ENCODE measurements at places on chromosomes 5 and 9. TPM values are rescaled to one million over a fixed set of nuclear protein-coding genes. Genes with fewer than 3 reads are reported as not detected.

DNA sequence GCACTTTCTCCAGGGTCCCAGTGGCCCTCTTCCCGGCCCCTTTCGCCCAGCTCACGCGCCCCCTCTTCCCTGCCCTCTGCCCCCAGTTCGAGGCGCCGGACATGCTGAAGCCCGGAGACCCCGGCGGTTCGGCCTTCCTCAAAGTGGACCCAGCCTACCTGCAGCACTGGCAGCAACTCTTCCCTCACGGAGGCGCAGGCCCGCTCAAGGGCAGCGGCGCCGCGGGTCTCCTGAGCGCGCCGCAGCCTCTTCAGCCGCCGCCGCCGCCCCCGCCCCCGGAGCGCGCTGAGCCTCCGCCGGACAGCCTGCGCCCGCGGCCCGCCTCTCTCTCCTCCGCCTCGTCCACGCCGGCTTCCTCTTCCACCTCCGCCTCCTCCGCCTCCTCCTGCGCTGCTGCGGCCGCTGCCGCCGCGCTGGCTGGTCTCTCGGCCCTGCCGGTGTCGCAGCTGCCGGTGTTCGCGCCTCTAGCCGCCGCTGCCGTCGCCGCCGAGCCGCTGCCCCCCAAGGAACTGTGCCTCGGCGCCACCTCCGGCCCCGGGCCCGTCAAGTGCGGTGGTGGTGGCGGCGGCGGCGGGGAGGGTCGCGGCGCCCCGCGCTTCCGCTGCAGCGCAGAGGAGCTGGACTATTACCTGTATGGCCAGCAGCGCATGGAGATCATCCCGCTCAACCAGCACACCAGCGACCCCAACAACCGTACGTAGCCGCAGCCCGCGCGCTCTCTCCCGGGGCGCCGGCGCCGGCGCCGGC is 1.0 kb downstream of the PRDM6 start:
- DNase-seq, result peak; percentile 54

GRCh38 chr5:31383734-31384133 is 148.2 kb downstream of the DROSHA start:
- no peak for DNase-seq

AP3B1 gene
- total RNA-seq, result 45.5 TPM

- DNase-seq, result no peak
These were observed 13.9 kb downstream of the C9orf50 start for GRCh38 chr9:129607027-129607387.

GRCh38 chr5:109170629-109171350 is 239.0 kb downstream of the PJA2 start:
- no peak for DNase-seq

DIRAS2 gene
- total RNA-seq, result not detected

- peak; percentile 56 for DNase-seq
These were observed 9.3 kb upstream of the WWC1 start for GRCh38 chr5:168282120-168282519.

GRCh38 chr5:81204205-81204604 is 28.9 kb upstream of the CKMT2 start:
- no peak for DNase-seq

DNA sequence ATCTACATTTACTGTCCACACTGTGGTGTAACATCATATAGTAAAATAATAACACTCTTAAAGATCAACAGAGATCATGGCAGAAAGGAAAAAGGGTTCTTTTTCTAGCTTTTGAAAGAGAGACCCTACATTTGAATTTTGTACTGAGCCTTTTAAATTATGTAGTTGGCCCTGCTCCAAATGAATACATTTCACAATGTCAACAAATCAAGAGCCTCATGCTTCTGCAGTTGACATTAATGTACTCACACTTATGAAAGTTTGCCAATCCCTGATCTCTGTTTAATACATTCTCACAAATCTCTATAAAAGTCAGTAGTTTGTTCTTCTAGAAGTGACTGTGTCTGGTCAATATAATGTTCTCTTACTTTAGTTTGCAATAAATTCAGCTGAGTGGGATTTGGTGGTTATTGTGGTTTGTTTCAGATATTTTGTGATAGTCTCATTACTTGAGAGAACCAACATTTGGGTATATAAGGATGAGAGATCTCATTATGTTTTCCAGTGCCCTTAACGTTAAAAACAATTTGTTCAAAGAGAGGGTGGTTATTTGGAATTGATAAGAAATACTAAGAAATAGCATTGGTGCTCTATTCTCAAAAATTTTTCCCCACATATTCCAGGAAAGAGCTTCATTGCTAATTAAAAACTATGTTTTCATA is 277.8 kb upstream of the FTMT start:
- DNase-seq, result no peak

DRD1 gene
- total RNA-seq, result 0.62 TPM

DNA sequence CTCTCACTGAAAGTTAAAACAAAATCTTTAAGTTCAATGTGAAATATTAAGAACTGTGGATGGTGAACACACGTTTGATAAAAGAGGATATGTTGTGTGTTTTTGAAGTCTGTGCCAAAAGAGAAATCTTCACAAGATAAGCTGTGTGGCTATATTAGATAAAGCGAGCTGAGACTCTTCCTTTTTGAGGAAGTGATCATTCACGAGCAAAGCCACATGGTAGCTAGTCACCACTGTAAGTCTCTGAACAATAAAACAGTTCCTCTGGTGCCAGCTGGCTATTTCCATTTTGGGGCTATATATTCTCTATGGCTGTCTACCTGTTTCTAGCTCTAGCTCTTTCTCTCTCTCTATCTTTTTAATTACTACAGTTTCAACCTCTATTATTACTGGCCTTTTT is 1849.2 kb upstream of the C9orf72 start:
- no peak for DNase-seq

PCDHGC3 gene
- 116 TPM for total RNA-seq

- DNase-seq, result no peak
These were observed 207.7 kb downstream of the SREK1 start for GRCh38 chr5:66351813-66352212.

DNA sequence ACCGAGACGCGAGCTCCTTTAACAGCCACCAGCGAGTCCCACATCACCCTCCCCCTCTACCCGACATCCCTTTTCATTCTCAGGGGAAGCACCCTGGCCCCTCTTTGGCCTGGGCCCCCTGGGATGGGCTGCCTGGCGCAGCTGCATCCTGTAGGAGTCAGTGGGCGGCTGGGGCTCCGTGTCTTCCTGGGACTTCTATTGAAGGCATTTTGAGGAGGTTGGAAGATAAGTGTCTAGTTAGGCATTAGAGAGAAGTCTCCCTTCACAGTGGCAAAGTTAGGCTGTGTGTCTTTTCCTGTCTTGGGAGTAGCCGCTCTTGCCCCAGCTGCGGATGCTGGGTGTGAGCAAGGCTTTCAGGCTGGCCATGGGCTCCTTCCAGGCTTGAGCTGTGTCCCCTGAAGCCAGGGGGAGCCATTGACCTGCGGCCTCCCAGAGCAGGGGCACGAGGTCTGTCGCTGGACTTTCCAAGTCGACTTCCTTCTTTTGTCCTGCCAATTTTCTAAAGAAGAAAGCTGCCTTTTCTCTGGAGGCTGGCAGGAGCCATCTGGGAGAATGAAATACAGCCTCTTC is 18.6 kb upstream of the NKD2 start:
- DNase-seq, result no peak

- no peak for DNase-seq
These were observed 79.2 kb downstream of the KCTD16 start for GRCh38 chr5:144249755-144250464.

DNA sequence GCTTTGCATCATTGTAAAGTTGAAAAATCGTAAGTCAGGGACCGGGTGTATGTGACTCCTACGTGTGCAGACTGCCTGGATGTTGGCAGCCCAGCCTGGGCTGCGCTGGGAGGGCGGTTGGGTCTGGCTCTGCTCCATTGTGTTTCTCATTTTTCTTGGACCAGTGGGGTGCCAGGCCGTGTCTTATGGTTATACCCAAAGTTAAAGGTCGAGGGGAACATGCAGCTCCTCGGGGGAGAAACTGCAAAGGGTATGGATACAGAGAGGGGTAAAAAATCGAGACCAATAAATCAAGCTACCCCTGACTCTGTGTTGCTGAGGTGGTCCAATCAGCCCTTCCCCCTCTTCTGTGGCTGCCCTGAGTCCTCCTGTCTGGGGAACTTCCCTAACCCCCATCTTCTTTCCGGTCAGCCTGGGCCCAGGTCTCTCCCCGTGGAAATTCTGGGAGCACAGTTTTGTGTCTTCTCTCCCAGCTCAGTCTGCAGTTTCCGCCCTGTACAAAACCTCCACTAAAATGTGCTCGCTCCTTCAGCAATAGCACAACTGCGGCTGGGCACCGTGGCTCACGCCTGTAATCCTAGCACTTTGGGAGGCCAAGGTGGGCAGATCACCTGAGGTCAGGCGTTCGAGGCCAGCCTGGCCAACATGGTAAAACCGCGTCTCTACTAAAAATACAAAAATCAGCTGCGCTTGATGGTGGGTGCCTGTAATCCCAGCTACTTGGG is 34.1 kb upstream of the UNC5A start:
- peak; percentile 42 for DNase-seq

DNA sequence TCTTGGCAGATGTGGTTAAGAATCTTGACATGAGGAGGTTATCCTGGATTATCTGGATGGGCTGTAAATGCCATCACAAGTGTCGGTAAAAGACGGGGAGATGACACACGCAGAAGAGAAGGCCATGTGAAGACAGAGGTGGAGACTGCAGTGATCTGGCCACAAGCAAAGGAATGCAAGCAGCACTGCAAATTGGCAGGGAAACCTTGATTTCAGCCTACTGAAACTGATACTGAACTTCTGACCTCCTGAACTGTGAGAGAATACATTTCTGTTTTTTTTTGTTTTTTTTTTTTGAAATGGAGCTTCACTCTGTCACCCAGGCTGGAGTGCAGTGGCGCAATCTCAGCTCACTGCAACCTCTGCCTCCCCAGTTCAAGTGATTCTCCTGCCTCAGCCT is 92.4 kb upstream of the NFIL3 start:
- DNase-seq, result no peak

GPR150 gene
- total RNA-seq, result not detected

- DNase-seq, result no peak
These were observed 7.6 kb downstream of the PPWD1 start for GRCh38 chr5:65570598-65571226.

FSD1L gene
- 6.9 TPM for total RNA-seq

SCGB3A2 gene
- total RNA-seq, result not detected

DNA sequence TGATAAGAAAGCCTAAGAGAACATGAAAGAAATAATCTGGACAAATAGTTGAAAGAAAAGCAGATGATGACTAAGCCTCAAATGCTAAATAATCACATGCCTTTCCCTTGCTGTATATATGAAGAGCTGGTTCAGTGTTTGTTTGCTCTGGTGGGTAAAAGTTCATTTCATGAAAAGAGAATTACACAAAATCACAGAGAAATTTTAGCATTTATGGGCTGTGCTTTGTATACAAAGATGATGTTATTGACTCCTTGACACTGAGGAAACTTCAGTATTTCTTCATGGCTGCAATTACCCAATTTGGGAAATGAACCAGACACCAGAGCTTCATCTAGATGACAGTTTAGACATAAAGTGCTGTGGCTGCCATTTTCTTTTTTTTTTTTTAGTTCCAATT is 527.2 kb downstream of the NR2F1-AS1 start:
- DNase-seq, result no peak

RAB3C gene
- 8.9 TPM for total RNA-seq

CD14 gene
- 104 TPM for total RNA-seq

CLIC3 gene
- total RNA-seq, result 7.0 TPM

- no peak for DNase-seq
These were observed 22.6 kb downstream of the OTULIN start for GRCh38 chr5:14687023-14687665.

- no peak for DNase-seq
These were observed 360.2 kb upstream of the GRIA1 start for GRCh38 chr5:153130296-153130695.

DNA sequence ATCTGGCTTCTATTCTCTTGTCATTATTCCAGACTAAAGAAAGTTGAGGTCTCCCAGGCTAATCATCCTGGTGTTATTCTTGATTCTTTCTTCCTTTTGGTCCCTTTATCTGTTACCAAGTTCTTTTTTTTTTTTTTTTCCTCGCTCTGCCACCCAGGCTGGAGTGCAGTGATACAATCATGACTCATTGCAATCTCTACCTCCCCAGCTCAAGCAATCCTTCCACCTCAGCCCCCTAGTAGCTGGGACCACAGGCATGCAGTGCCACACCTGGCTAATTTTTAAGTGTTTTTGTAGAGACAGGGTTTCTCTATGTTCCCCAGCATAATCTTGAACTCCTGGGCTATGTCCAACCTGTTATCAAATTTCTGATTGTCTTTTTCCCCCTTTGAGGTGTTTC is 126.6 kb upstream of the DHFR start:
- DNase-seq, result no peak

- DNase-seq, result no peak
These were observed 39.1 kb downstream of the FGD3 start for GRCh38 chr9:92986176-92987119.

CDHR2 gene
- total RNA-seq, result not detected

DNA sequence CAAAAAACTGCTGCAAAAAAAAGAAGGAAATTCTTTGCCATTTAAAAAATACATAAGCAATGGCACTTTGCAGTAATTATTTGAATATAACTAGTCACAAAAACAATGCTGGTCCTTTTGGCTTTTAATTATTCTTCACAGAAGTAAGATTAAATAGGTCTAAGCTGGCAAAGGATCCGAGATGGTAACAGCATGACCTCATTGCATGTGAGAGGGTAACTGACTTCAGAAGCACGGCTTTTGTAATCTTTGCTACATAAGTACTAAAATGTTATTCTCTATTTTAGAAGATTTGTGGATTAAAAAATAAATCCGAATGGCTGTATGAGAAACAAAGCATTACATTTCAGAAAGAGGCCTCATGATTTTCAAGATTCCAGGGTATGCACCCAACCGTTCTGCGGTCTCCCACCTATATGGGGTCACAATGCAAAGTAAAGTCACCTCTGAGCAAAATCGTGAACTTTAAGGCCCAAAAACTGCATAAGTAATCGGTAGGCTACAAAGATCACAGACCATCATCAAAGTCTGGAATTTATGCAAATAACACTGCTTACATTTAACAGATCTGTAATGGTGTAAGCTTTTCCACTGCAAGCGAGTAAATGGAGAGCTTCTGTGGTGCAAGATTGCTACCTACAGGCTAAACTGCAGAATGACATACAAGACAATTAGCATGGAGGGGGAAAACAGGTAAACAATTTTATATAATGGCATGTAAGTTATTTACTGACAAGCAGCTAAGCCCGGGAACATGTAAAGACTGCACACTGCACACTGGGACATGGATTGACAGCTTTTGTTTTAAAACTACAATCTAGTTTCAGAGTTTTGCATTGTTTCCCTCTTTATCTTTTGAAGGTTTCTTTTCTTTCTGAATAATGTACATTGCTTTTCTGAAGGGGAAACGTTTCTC is 231.6 kb downstream of the SLF1 start:
- no peak for DNase-seq

- DNase-seq, result no peak
These were observed 503 bp upstream of the GDNF start for GRCh38 chr5:37840053-37841034.

DNA sequence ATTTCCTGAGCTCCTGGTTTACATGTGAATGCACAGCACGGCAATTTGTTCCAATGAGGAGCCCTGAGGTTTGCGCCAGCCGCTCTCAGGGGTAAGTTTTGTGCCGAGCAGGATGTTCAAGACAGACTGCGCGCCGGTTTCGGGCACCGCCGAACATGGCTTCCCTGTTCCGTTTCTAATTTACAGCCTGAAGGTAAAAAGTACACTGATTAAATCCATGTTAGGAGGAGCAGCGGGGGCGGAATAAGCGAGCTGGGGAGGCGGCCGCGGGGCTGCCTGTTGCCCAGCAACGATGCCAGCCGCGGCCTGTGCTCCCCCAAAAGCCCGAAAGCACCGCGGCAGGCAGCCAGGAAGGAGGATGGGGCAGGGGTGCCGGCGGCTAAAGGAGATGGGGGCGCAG is 6.4 kb downstream of the SOWAHA start:
- DNase-seq, result no peak

GRXCR2 gene
- total RNA-seq, result not detected

LRRC19 gene
- total RNA-seq, result not detected
